ENCODE measurements at places on chromosomes 2 and 18. TPM values are rescaled to one million over a fixed set of nuclear protein-coding genes. Genes with fewer than 3 reads are reported as not detected.

REG1B gene
- total RNA-seq = not detected

MYCN gene
- 25.7 TPM for total RNA-seq

HOXD11 gene
- total RNA-seq = 40.2 TPM

MMADHC gene
- total RNA-seq = 75.4 TPM

ASXL3 gene
- 13.4 TPM for total RNA-seq

CHRNA1 gene
- 5.7 TPM for total RNA-seq

VWC2L gene
- total RNA-seq = 0.35 TPM

DPYSL5 gene
- 2.1 TPM for total RNA-seq

SPP2 gene
- total RNA-seq = not detected

CD302 gene
- 19.2 TPM for total RNA-seq

ANO7 gene
- total RNA-seq = 1.6 TPM

SLC35F6 gene
- total RNA-seq = 21.4 TPM

TFCP2L1 gene
- 68.4 TPM for total RNA-seq

TUBA3E gene
- total RNA-seq = not detected

OR6B2 gene
- total RNA-seq = not detected

PCGF1 gene
- 8.9 TPM for total RNA-seq

EMILIN1 gene
- 164 TPM for total RNA-seq

CFAP65 gene
- 0.23 TPM for total RNA-seq

PLEK gene
- total RNA-seq = 7.6 TPM

SIX3 gene
- not detected for total RNA-seq

POTEC gene
- not detected for total RNA-seq
